Retinal pigment epithelial cell (primary cell): ENCODE measurements at places on chromosomes 3 and 15.
A peak's percentile ranks its signal among the peaks of the same experiment; 100 is the strongest.

DNA sequence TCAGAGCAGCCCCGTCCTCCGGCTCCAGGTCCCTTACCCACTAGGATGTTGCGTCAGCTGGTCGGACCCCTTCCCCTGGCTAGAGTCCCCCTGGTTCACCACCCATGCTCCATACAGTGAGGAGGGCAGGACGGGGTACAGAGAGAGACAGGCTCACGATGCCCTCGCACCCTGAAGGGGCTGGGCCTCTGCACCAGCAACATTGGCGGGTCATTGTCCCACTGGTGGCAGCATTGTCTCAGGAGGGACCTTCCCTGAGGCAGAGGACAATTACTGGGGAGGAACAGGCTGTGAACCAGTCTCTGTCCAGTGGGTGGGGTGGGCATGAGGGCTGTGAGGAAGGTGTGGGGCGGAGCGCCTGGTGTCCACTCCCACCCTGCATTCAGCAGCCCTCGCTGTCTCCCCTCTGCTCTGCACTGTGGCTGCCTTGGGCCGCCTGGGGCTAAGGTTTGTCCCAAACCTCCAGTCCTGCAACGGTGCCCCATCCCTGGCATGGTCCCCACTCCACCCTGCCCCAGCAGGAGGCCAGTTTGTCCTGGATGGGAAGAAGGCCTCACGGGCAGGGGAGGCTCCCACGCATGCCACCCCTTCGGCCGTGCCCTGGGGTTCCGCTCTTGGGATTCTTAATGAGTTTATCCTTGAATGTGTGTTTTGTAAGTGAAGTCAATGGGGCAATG lies 48.0 kb upstream of the KLF13 start:
- DNase-seq: no peak

DNA sequence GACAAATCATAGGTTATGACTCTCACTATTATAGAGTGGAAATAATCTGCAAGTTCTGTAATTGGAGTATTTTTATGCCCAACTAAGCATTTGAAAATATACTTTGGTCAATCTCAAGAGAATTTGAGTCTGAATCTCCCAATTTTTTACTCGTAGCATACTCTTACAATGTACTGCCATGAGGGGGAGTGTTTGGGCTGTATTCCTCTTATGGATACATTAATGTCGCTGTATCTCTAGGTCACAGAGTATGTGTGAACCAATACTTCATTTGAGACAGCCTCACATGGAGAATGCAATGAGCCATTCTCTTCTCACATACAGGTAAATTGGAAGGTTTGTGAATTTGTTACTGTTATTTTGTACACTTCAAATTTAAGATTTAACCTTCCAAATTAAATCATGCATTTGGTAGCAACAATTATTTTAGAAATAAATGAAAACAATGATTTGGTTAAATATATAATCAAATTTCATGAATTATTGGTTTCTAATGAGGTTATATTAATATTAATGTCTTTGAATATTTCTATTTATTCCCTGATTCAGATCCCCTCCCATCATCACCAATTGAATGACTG lies 5.5 kb upstream of the CD200 start:
- DNase-seq: peak; percentile 18

DNA sequence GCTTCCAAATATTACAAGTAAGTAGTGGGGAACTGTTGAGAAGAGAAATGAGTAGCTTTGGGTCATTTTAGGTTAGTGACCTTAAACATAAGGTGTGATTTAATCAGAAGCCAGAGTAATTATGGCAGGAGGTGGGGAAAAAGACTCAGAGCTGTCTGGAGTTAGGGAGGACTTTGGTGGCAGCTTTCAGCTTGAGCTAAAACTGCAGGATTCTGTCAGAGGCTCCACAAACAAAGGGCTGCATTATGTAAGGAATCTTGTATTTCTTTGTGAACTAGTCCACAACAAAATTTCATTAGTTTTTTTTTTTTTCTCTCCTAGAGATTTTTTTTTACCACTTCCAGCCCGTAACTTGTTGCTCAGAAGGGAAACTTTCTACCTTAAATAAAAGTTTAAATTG lies 345.3 kb downstream of the TIGIT start:
- DNase-seq: no peak

DNA sequence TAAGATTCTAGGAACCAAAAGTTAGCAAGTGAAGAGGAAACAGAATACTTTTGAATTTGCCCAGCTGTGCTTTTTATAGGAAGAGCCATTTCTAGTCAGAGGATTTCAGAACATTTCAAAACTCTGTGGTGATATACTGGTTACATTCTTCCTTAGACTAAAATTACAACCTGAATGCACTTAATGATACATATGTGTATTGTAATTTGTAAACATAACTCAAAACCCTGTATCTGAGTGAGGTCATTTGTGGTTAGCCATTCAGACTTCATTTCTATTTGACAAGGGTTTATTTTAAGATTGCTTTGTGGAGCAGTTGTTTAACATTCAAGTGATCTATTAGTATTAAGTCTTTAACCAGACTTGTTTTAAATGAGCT lies 59.4 kb upstream of the TRIM71 start:
- DNase-seq: no peak

- no peak for DNase-seq
Measured at GRCh38 chr3:172107403-172107802, 68.0 kb downstream of the FNDC3B start.

- DNase-seq: no peak
Measured at GRCh38 chr3:172321035-172321434, 127.2 kb downstream of the GHSR start.

DNA sequence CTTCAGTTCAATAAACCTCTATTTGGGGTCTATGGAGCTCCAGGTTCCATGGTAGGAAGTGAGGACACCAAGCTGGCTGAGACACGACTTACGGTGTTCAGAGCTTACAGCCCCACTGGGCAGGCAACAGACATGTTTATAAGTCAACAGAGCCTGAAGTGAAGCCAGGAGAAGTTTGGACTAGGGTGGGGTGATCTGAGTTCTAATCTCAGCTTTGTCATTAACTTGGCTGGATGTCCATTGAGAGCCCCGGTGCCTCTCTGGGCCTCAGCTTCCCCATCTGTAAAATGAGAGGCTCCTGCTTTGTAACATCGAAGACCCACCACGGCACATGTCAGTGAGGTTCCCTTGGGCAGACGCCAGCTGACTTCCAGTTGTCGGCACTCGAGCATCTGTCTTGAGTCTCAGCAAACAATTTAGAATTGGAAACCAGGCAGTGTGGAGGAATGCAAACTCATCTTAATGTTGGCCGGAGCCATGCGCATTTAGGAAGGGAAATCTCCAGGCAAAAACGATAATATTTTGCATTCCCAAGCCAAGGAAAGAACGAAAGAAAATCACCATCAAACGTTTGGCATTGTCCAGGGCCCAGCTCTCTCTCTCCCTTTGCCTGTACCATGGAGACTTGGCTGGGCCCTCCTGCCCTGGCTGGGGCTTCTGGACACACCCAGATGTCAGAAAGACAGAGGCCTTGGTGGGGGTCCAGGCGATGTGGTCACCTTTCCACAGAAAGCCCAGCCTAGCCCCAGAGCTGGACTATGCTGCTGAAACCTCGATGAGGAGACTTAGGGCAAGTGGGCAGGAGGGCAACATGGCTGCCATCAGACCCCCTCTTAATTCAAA lies 18.4 kb downstream of the ITGA11 start:
- DNase-seq: no peak

- DNase-seq: no peak
Measured at GRCh38 chr15:76286271-76286879, 24.9 kb downstream of the ETFA start.

DNA sequence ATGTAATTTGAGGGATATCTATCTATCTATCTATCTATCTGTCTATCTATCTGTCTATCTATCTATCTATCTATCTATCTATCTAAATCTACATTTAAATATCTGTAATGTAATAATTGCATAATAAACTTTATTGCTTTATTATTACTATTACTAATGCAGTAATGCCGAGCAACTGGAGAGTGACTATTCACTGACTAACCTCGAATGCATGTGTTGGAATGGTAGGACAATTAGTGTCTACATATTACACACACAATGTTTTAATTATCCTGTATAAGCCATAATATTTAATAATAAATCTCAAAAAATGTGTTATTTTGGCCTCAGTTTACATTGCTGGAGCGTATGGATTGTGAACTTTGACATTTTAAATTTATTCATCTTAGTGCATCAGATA lies 25.2 kb upstream of the CNTN3 start:
- DNase-seq: no peak

DNA sequence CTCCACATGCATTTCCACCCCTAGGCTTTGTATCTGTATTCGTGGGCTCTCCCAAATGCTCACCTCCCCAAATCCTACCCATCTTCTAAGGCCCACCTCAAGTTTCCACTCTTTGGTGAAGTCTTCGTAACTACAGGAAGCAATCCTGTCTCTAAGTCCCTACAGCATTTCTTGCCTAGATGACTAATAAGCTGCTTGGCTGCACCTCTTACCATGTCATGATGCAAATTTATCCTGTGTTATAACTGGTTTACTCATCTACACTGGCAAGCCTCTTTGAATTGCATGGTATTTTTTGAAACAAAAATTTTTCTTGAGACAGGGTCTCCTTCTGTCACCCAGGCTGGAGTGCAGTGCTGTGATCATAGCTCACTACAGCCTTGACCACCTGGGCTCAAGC lies 73.3 kb downstream of the SETMAR start:
- no peak for DNase-seq

DNA sequence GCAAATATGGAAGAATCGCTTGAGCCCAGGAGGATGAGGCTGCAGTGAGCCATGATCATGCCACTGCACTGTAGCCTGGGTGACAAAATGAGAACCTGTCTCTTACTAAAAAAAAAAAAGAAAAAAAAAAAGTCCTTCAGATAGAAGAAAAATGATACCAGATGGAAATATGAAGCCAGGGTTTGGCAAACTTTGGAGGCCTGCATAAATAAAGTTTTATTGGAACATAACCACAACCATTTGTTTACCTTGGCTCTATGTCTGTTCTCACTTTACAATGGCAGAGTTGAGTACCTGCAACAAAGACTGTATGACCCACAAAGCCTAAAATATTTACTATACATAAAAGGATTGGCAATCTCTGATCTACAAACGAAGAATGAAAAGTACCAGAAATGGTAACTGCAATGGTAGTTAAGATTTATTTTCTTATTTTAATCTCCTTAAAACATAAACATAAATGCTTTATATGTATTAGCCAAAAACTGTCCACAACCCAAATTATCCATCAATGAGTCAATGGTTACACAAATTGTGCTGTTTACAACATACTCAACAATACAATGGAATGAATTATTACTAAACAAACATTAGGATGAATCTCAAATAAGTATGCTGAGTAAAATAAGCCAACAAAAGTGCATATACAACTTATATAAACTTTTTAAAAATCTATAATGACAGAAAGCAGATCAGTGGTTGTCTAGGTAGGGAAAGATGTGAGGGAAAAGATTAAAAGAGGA lies 41.8 kb downstream of the GOLGB1 start:
- no peak for DNase-seq

GRCh38 chr3:8524249-8524648 lies 22.6 kb downstream of the LMCD1 start:
- no peak for DNase-seq

DNA sequence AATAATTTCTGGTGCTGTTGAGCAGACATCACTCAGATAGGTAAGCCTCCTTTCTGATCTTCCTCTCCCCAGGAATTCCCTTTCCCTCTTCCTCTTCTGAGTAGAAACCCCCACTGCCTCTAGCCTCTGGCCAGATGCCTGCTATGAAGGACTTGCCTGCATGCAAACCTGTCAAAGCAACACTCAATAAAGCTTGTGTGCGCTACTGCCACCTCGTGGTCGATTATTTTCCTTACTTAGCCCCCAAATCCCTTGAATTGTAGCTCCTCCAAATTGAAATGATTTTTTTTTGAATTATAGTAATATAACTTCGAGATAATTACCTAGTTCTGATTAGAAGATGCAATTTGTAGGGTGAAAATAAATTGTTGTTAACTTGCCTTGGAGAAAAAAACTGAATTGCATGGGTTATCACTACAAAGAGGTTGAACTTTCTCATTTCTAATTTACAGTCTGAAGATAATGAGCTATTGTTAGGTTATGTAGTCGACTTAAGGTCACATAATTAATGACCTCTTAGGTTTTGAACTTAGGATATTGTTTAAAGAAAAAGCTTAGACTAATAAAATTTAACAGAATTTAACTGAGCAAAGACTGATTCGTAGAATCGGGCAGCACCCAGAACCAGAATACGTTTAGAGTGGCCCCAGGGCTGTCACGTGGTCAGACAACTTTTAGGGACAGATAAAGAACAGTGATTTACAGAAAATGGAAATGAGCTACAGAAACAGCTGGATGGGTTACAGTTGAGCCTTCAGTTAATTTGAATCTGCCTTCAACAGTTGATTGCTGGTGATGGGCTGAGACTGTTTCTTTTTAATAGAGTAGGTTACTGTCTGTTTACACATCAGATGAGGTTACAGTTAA lies 269.3 kb downstream of the ARPP21 start:
- DNase-seq: peak; percentile 59

- no peak for DNase-seq
Measured at GRCh38 chr3:51962854-51963530, 4.3 kb downstream of the PCBP4 start.

- no peak for DNase-seq
Measured at GRCh38 chr15:67212684-67213367, 41.6 kb downstream of the AAGAB start.

- no peak for DNase-seq
Measured at GRCh38 chr15:52220251-52220650, 29.1 kb upstream of the GNB5 start.
